ENCODE measurements at places on chromosomes 6 and 20.

DNA sequence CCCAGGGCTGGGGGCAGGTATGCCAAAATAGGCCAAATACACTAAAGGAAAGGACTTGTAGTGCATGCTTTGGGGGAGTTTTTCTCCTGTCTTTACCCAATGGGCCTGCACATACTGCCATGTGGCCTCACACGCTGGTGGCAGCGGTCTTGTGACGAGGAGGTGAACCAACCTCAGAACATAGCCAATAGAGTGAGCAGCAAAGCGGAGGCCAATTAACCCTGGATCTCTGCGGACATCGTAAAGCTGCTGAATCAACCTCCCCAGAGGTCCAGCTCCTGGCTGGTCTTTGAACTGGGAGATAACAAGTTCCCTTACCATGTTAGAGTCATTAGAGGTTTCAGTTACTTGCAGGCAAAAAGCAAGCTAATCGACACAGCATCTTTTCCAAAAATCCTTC is 280.1 kb downstream of the PREX1 start:
- no peak for DNase-seq

DNA sequence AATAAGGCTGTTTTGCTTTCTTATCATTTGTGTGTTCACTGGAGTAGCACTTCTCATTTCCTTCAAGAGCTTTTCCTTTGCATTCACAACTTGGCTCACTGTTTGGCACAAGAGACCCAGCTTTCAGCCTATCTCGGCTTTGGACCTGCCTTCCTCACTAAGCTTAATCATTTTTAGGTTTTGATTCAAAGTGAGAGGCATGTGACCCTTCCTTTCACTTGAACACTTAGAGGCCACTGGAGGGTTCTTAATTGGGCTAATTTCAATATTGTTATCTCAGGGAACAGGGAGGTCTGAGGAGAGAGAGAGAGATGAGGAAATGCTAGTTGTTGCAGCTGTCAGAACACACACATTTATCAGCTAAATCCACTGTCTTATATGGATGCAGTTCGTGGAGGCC is 82.9 kb upstream of the SCAF8 start:
- DNase-seq = no peak

DNA sequence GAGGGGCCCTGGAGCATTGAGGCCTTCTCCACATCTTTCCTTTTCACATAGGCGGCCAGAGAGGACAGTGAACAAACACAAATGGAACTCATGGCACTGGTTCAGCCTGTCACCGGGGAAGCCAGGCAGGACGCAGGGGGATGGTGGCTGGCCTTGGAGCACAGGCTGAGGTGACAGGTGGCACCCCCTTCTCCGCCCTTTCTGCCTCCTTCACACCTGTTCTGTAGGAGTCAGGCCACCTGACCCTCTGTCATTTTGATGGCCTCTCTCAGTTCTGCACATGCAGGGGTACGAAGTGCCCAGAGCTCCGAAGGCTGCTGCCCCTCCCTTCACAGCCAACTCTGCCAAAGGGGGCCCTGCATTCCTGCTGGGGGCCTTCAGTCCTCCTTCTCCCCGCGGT is 60.8 kb downstream of the CD40 start:
- no peak for DNase-seq

- no peak for DNase-seq
Observed at GRCh38 chr6:148416330-148416965, 73.8 kb downstream of the SASH1 start.

GRCh38 chr6:169005166-169005565 is 248.5 kb downstream of the THBS2 start:
- no peak for DNase-seq

- DNase-seq = no peak
Observed at GRCh38 chr20:41631826-41632225, 13.6 kb upstream of the CHD6 start.

GRCh38 chr6:99192561-99192960 is 156.9 kb downstream of the FAXC start:
- DNase-seq = no peak

- no peak for DNase-seq
Observed at GRCh38 chr6:12479881-12480280, 189.7 kb downstream of the EDN1 start.

DNA sequence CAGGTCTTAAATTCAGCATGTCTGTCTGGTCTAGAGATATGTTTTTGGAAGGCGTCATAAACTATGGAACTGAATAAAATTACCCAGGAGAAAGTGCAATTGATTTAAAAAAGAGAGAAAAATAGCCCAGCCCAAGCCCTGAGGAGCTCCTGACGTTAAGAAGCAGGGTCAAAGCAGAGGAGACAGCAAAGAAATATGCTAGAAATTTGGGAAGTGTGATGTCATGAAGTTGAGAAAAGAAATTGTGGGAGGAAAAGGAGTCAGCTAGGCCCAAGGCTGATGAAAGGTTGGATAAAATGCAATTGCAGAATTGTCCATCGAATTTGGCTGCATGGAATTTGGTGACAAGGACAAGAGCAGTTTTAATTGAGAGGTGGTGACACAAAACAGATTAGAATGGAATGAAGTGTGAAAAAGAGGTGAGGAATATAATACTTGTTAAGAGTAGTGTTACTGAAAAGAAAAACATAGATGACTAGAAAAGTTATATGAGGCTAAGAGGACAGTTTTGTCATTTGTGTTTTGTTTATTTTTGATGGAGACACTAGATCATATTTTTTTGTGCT is 381.6 kb downstream of the LAMA2 start:
- no peak for DNase-seq

DNA sequence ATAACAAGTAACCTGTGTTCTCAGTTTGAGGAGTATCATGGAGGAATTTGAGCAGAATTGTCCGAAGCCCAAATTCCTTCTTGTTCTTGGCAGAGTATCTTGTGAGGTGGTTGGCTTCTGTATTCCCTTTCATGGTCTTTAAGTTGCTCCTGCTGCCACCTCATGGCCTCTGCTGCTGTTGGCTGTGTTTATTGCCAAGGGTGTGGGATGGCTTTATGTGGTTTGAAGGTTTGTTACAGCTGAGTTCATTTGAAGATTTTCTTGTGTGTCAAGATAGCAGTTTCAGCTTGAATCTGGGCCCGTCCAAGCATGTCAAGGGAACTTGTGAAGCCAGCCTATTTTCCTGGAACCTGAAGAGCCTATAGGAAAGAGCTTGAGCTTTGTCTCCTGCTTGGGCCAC is 20.2 kb upstream of the TTK start:
- no peak for DNase-seq

GRCh38 chr6:83884523-83884922 is 25.0 kb downstream of the CYB5R4 start:
- DNase-seq = peak; percentile 24

- no peak for DNase-seq
Observed at GRCh38 chr6:154086510-154086909, 47.5 kb downstream of the OPRM1 start.

DNA sequence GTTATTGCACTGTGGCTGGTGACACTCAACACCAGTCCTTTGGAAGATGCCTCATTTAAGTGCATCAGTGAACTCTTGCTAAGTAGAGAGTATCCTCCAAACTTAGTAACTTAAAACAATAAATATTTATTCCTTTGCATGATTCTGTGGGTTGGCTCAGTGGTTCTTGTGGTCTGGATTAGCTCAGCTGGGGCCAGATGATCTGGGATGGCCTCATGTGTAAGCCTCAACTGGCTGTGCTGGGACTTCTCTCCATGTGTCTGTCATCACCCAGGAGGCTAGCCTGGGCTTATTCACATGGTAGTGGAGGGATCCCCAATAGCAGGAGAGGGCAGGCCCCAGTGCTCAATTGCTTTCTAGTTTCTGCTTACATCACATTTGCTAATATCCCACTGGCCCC is 8.3 kb downstream of the LRRN4 start:
- no peak for DNase-seq
